Activated naive CD8-positive, alpha-beta T cell treated with anti-CD3 and anti-CD28 coated beads, Interleukin-2, amount 10 ng/mL, durations not matched to agents 7 days and 5 days (primary cell): ENCODE measurements at places on chromosomes 5 and 9.

DNA sequence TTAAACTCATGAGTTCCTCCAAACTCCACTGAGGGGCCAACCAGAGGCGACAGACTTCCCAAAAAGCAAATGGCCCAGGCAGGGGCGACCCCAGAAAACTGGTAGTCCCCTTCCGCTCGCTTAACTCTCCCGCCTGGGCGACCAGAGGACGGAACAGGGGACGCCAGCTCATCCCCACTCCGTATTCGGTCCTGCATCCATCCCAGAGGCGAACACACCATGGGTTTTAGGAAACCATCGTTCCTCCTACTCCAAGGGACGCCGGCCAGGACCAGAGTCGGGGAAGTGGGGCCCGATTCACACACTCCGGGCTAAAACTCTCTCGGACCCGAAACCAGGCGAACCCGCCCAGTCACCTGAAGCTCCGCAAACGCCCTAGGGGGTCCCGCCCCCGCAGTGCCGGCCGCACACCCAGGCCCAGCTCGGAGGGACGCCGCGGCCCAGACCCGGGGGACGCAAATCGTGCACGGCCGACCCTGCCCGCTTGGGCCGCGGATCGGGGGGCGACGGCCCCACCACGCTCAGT lies 478 bp downstream of the TEX10 start:
- no peak for DNase-seq

DNA sequence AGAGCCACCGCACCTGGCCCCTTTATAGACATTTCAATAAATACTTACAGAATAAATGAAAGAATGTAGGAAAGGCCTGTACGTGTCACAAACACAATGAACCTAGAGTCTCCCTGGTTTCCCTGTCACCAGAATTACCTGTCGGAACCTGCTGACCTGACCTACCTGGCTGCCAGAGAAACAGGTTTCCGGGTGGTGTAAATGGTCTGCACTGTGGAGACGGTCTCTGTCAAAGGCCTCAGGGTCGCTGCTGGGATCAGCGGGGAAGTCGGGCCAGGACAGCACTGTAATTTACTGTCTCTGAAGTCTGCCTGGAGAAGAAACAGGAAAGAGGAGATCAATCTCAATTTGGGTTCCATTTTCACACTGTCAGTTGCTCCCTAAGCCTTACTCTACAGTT lies 9.3 kb upstream of the FRRS1L start:
- no peak for DNase-seq

DNA sequence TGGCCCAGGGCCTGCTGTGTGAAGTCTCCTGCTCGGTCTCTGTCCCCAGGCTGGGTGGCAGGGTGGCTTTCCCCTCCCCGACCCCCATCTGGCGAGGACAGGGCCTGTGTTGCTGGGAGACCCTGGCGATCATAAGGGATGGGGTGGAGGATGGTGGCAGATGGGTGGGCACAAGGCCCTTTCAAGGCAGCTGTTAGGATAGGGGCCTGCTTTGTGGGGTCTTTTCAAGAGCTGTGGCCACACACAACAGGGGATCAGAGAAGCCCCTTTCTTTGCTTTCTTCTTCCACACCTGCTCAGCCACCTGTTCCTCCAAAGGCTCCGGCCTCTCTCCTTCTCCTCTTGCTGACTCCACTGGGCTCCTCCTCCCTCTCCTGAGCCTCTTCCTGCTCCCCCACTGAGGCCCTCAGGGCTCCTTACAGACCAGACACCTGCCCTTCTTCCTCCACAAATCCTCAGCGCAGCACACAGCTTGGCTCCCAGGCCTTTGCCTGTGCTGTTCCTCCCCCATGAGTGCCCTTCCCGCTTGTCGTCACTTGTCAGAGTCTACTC lies 15.0 kb upstream of the NEURL1B start:
- no peak for DNase-seq

GRCh38 chr9:77161966-77162365 lies 15.4 kb upstream of the VPS13A start:
- DNase-seq: no peak

DNA sequence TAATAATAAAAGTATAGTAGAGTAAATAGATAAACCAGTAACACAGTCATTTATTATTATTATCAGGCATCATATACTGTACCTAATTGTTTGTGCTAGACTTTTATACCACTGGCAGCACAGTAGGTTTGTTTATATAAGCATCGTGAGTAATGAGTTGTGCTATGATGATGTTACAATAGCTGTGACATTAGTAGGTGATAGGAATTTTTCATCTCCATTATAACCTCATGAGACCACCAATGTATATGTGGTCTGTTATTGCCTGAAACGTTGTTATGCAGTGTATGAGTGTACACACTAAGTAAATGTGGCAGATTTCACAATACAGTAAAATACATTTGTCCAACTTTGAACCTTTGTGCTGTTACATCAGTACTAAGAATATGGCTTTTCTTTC lies 72.7 kb upstream of the SPATA31D4 start:
- DNase-seq: no peak

- DNase-seq: no peak
Measured at GRCh38 chr5:52010454-52010853, 627.2 kb downstream of the ISL1 start.

DNA sequence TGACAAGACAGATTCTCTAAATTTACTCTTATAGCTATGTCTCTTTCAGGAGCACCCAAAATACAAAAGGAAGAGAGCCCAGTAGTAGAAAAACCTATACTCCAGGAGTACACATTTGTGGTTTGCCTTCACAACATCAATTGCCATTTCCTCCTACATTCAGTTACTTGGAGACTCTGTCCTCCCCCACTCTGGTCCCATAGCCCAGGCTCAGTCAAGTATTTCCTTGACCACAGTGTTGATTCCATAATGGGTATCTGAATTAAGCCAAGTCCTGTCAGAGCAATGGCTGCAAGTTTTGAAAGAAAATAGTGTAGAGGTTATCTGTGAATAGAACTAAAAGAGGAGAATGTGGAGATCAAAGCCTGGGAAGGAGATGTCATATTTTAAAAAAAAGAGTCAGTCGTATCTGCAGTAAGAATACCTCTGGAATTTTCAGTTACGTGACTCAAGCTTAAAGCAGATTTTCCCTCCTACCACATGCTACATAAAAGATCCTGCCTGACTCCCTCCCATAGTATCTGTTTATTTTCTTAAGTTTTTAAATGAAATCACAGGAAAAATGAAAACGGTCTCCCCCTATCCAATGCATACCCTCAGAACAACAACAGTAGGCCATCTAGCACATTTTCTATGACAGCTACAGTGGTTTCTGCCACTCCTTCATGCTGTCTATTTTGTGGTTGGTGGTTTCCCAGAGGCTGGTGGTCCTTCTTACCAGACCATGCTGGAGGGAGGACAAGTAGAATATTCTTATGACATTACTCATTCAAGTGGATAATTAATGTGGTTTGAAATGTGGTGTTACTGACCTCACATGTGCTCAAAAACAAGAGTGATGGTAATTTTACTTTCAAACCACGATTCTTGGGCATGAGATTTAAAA lies 249.7 kb upstream of the TMEM161B start:
- DNase-seq: no peak

DNA sequence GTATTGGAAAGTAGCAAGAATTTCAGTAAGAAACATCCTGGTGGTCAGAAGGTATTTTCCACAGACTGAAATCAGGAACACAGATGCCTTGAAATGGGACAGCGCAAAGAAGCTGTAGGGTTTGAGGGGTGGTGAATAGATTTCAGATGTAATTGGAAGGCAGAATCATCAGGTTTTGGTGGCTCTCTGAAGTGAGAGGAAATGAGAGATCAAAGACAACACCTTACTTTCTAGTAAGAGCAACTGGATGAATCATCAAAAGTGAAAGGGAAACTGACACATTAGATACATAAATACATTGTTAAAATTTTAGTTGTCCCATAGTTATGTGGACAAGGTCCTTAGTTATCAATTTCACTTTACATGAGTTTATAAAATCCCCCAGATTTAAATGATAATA lies 188.2 kb upstream of the SLC27A6 start:
- DNase-seq: no peak

DNA sequence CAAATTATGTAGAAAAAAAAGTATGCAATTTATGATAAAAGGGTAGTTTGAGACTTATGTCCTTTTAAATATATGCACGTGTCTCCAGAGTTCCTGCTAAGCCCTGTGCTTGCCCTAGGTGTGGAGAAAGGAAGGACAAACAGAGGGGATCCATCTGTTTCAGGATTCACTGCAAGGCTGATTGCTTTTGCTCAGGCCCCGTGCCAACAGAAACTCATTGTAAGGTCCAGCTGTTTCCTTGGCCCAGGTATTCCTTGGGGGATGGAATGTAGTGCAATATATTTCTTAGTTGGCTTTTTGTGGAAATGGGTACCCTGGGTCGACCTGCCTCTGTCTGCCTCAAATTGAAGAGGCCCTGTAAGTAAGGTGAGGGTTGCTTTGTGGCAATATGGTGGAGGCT lies 268.6 kb upstream of the CLINT1 start:
- DNase-seq: no peak

GRCh38 chr5:50667023-50667652 lies 701 bp downstream of the PARP8 start:
- DNase-seq: no peak
